ENCODE measurements at places on chromosomes 5 and 9. TPM values are rescaled to one million over a fixed set of nuclear protein-coding genes. Genes with fewer than 3 reads are reported as not detected.

GRCh38 chr5:145636371-145636770, 198.8 kb downstream of the PRELID2 start:
- no peaks in the 10 kb centered on the region for H3K27me3 ChIP-seq
- H3K27ac ChIP-seq = no peak overlapping the region
- no peak overlapping the region for H3K4me3 ChIP-seq
- no peaks in the 10 kb centered on the region for H3K4me1 ChIP-seq
- DNase-seq = no peak

GRCh38 chr5:4275232-4275631, 679.6 kb downstream of the IRX1 start:
- H3K4me3 ChIP-seq = no peak overlapping the region
- no peak for DNase-seq
- no peaks in the 10 kb centered on the region for H3K36me3 ChIP-seq
- peaks cover 2% of the 10 kb centered on the region for H3K27me3 ChIP-seq
- no peaks in the 10 kb centered on the region for H3K4me1 ChIP-seq
- no peak overlapping the region for H3K27ac ChIP-seq

- H3K4me1 ChIP-seq = no peaks in the 10 kb centered on the region
- H3K36me3 ChIP-seq = no peaks in the 10 kb centered on the region
- no peak for DNase-seq
- H3K27ac ChIP-seq = no peak overlapping the region
These were observed 468.6 kb downstream of the CDH18 start for GRCh38 chr5:19519448-19519847.

GRCh38 chr9:114930056-114930812, at the start of gene TNFSF8:
Gene TNFSF8, minus strand, starts transcription at chr9:114930591. Its CDS starts 288 bp downstream, at chr9:114930303.
- no peaks in the 10 kb centered on the region for H3K27me3 ChIP-seq
- peak; percentile 74 for DNase-seq
- peak within 1 kb of the TSS; percentile 80 for H3K4me3 ChIP-seq
- H3K4me1 ChIP-seq = peaks cover 26% of the 10 kb centered on the region
- peaks cover under 1% of the 10 kb centered on the region for H3K36me3 ChIP-seq

DNA sequence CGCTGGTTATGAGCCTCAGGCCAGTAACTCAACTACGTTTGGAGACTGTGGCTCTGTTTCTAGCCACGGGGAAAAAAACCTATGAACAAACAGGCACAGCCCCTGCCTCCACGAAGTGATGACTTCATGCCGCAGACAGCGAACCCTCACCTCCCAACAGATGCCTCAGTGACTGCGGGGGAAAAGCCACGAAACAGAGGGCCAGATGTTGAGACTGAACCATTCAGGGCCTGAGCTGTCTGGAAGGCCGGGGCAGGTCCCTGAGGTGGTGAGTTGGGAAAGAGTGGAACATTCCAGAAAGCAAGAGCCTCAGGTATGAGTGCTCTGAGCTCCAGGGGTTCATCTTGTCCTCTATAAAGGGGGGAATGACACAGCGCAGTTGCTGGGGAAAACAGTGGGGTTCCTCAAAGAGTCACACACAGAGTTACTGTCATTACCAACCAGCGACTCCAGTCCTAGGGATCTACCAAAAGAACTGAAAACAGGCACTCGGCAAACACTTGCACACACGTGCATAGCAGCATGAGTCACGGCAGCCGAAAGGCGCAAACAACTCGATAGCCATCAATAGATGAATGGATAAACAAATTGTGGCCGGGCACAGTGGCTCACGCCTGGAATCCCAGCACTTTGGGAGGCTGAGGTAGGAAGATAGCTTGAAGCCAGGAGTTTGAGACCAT, 15.3 kb downstream of the PLPP7 start:
- peaks cover 4% of the 10 kb centered on the region for H3K4me1 ChIP-seq
- DNase-seq = no peak
- H3K27me3 ChIP-seq = no peaks in the 10 kb centered on the region
- H3K36me3 ChIP-seq = no peaks in the 10 kb centered on the region

- no peaks in the 10 kb centered on the region for H3K36me3 ChIP-seq
- no peak overlapping the region for H3K4me3 ChIP-seq
These were observed 26.1 kb downstream of the GLT6D1 start for GRCh38 chr9:135612981-135613910.

- H3K27me3 ChIP-seq = no peaks in the 10 kb centered on the region
- no peak overlapping the region for H3K27ac ChIP-seq
- H3K4me3 ChIP-seq = no peak overlapping the region
- peaks cover 95% of the 10 kb centered on the region for H3K36me3 ChIP-seq
- DNase-seq = no peak
These were observed 20.1 kb downstream of the C5orf58 start for GRCh38 chr5:170252720-170253350.

The HTR1A gene
- not detected for polyA plus RNA-seq

The TMEFF1 gene
- 0.02 TPM for polyA plus RNA-seq

The SPATA31D4 gene
- polyA plus RNA-seq = 0.05 TPM

Measured in thymus (tissue), 14 donors.